GM23338 (cell line): ENCODE measurements at places on chromosomes 13 and 19.

- DNase-seq, result no peak
Observed at GRCh38 chr19:2306971-2307370, 983 bp downstream of the LINGO3 start.

GRCh38 chr19:16577531-16577985, 5.3 kb upstream of the SLC35E1 start:
- DNase-seq, result no peak

- no peak for DNase-seq
Observed at GRCh38 chr13:79621902-79622301, 140.9 kb downstream of the NDFIP2 start.

GRCh38 chr13:78976696-78977095, 317.7 kb upstream of the OBI1 start:
- no peak for DNase-seq

GRCh38 chr13:54927538-54927937, 1898.9 kb downstream of the OLFM4 start:
- no peak for DNase-seq

- DNase-seq, result no peak
Observed at GRCh38 chr19:52331757-52332156, 4.3 kb upstream of the ZNF610 start.

GRCh38 chr19:16901491-16902175, 12.8 kb downstream of the F2RL3 start:
- no peak for DNase-seq

GRCh38 chr19:6038634-6039405, 60.9 kb upstream of the RANBP3 start:
- DNase-seq, result no peak

- no peak for DNase-seq
Observed at GRCh38 chr13:97332742-97333141, 101.2 kb upstream of the RAP2A start.

DNA sequence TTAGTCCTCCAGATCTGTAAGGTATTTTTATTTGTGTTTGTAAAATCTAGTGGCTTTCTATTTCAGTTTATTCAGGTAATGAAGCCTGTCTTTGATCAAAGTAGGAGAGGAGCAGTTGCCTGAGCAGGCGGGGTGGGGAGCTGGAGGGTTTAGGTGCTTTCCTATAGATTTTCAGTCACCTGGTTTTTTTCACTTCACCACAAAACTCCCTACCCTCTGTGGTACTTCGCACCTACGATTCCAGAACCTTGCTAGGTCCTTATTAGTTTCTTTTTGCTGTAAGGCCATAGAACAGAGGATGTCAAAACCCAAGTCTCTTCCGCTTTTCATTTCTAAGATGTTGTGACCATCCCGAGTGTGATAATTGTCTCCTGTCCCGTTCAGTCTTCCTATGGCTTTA, 26.6 kb downstream of the SLAIN1 start:
- DNase-seq, result no peak
